ENCODE measurements at places on chromosomes 2 and 18.

DNA sequence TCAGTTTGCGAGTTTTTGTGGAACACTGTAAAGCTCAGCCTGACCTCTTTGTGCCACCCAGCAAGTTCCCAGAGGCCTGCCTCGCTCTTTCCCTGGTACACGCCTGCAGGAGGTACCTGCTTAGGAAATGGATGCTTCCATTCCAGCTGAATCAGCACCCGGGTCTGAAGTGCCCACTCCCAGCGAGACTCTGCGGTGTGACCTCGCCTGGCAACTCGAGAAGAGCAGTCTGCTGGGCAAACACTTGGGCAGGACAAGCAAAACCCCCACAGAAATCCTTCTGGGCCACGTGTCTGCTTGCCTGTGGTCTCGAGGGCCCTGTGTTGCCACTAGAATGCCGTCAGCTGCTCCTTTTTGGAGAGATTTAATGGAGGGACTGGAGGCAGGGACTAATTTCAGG, 127.6 kb downstream of the MAPK4 start:
- no peak for DNase-seq

DNA sequence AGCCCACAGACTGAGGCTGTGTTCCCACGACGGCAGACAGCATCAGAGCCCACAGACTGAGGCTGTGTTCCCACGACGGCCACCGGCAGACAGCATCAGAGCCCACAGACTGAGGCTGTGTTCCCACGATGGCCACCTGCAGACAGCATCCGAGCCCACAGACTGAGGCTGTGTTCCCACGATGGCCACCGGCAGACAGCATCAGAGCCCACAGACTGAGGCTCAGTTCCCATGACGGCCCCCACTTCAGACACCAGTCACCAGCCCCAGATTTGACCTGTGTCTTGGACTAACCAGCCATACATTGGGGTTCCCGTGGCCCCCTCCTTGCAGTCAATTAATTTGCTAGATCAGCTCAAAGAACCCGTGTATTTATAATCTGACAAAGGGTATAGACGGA, 57.8 kb upstream of the SNTG2 start:
- DNase-seq: no peak

- no peak for DNase-seq
Measured at GRCh38 chr2:26118682-26119081, 54.2 kb upstream of the GAREM2 start.

DNA sequence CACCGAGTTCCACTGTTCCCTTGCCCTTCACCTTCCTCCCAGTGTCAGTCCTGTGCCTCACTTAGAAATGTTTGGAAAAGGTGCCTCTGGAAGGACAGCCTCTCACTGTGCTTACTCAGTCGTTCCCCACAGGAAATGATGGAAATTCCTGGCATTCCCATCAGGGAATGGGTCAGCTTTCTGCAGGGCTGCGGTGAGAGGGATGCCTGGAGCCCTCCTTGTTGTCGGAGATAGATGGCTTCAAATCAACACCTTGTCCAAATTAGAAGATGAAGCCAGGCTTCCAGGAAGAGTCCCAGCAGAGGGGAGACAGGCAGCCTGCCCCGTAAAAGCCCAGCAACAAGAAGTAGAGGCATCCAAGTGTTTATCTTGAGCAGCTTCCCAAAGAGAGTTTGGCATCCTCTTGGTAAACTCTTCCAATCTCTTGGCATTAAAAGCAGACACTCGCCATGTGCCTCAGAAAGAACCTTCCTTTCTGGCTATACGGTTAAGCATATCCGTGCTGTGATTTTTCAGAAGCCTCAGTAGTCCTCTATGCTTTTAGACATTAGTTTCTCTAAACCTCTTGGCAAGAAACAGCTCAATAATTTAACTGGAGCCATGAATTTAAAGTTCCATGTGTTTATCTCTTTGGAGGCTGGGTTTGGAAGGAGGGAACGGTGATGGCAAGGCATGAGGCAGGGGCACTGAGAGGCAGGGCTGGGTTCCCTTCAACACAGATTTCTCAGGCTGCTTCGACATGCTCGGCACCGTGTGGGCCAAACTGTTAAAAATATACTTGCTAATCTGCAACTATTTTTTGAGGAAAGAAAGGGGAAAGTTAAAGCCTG, 25.1 kb downstream of the COLEC12 start:
- DNase-seq: no peak

DNA sequence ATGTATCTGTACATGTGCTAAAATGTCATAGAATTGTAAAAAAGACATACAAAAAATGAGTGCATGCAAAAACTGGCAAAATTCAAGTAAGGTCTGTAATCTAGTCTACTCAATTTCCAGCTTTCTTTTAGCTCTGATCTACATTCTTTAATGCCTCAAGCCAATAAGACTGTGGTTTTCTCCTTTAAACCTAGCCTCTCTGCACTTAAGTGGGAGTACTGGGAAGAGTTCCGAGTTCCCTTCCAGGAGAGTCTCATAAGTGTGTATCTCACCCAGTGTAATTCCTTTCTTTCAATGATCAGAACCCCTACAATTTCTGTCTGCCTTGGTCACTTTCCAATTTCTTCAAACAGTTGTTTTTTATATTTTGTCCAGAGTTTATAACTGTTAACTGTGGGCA, 150.1 kb downstream of the PTRHD1 start:
- DNase-seq: no peak

GRCh38 chr2:237886685-237887481, 27.5 kb downstream of the RAMP1 start:
- no peak for DNase-seq

- DNase-seq: no peak
Measured at GRCh38 chr2:217404236-217404760, 544.4 kb upstream of the TNP1 start.

- DNase-seq: no peak
Measured at GRCh38 chr2:200172521-200172920, 134.0 kb upstream of the SPATS2L start.

DNA sequence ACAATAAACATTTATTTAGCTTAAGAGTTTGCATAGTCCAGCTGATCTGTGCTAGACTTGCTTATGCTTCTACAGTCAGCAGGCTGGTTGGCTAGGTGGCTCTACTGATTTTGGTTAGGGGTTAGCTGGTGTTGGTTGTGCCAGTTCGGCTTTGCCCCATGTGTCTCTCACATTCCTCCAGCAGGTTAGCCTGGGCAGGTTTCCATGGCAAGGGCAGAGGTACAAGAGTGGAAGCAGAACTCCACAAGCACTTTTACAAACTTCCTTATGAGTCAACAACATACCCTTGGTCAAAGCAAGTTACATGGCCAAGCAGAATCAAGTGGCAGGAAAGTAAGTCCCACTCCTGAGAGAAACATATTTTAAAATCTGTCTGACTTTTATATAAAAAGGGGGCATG, 82.3 kb downstream of the SS18 start:
- no peak for DNase-seq

DNA sequence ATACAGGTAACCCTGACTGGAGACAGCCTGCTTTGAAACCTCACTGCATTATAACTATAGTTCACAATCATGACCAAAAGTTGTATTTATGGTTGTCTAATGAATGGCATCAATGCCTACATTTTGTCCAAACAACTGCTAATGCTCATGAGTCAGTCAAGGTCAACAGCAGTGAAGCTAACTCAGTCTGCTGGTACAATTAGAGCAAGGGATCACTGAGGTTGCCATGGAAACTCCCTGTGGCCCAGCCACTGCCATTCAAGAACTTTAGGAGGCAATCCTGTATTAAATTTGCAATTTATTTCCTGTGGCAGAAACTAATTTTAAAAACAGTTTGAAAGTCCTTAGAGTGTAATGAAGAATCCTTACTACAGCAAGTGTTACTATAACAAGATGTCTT, 185.1 kb upstream of the SMAD7 start:
- DNase-seq: no peak

- no peak for DNase-seq
Measured at GRCh38 chr2:227153307-227153706, 10.7 kb downstream of the COL4A4 start.

- DNase-seq: no peak
Measured at GRCh38 chr2:26679867-26680266, 12.7 kb upstream of the KCNK3 start.

Measured in stimulated activated CD8-positive, alpha-beta memory T cell treated with anti-CD3 and anti-CD28 coated beads, Interleukin-15, amount 100 ng/mL, for 4 hours (primary cell).